ENCODE measurements at places on chromosomes 16 and 17.

DNA sequence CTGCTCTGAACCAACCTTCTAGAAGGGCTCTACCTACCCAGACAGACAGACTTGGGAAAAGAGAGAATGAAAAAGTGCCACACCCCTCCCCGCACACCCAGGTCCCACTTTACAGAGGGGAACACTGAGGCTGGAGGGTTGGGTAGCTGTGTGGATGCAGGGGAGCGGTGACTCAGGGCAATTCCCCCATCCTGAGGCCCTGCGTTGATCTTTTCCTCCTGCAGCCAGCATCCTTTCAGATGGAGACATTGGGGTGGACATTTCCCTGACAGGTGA, 10.0 kb downstream of the CETP start:
- DNase-seq, result no peak

DNA sequence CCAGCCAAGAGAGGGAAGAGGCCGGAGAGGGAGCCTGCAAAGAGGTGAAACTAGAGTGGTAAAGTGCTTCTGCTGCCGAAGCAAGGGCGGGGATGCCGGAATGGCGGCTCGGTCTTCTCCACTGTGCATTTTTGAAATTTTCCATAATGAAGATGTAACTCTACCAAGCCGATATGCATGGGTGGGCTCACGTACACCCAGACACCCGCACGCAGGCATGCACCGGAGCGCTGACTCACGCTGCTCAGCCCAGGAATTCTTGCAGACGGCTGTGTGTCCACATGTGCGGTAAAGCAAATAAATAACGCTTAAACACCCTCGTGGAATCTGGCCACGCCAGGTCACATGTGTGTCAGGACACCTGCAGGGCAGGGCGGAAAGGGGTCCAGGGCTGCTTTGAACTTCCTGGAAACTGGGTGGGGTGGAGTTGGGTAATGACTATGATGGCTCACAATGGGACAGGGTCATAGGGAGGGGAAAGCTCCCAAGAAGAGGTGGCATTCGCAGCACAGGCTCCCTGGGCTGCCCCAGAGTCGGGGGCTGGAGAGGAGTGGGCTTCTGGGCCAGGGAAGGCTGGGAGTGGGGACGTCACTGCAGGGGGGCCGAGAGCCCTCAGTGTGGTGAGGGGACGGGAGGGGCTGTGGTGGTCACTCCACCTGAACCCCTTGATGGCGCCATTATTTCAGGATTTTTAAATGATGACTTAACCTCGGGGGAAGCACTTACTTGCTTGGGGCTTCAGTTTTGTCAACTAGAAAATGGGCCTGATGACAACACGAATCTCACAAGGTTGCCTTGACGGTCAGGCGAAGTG, 265.5 kb downstream of the PARN start:
- DNase-seq, result no peak

GRCh38 chr16:48367441-48368049, 17.7 kb downstream of the SIAH1 start:
- DNase-seq, result no peak

GRCh38 chr16:89764711-89765201, 43.4 kb downstream of the ZNF276 start:
- DNase-seq, result no peak

GRCh38 chr16:89759746-89760340, 38.5 kb downstream of the ZNF276 start:
- DNase-seq, result no peak

DNA sequence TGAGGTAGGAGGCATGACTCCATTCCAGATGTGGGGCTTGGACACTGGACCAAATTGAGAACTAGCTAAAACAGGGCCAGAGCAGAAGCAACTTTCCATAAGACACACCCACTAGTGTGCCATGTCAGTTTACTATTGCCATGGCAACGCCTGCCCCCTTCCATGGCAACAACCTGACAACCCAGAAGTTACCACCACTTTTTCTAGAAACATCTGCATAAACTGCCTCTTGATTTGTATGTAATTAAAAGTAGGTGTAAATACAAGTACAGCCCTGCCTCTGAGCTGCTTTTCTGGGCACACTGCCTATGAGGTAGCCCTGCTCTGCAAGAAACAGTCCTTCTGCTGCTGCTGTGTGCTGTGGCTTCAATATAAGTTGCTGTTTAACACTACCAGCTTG, 19.5 kb upstream of the SCNN1B start:
- no peak for DNase-seq
